T1000 (cell line): ENCODE measurements at places on chromosomes 1 and 21.

- DNase-seq = no peak
These were observed 134.3 kb downstream of the IGSF21 start for GRCh38 chr1:18241891-18242290.

- no peak for DNase-seq
These were observed 574.7 kb downstream of the USP25 start for GRCh38 chr21:16304174-16305095.

- DNase-seq = no peak
These were observed 23.2 kb downstream of the CDC42 start for GRCh38 chr1:22075718-22076117.

- no peak for DNase-seq
These were observed 9.9 kb upstream of the F3 start for GRCh38 chr1:94551449-94551848.

GRCh38 chr1:239896569-239896968 lies 195.1 kb upstream of the FMN2 start:
- no peak for DNase-seq

- no peak for DNase-seq
These were observed 741 bp downstream of the DUSP10 start for GRCh38 chr1:221740993-221741702.

DNA sequence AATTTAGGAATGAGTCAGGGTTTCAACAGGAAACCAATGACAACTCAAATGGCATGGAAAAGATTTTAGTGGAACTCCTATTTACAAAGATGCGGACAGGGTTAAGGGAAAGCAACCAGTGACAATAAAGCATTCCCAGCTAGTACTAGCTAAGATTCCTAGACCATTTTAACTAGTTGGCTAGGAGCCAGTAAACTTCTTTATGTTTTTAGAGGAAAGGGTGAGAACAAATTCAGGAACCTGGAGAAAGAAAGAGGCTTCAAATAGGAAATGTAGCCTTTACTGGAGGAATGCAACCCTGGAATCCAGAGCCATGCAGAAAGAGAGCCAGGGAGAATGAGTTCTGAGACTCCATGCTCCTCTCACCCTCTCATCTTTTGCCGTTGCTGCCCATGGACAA lies 416.6 kb downstream of the KCTD3 start:
- DNase-seq = no peak

- no peak for DNase-seq
These were observed 44.4 kb downstream of the ZNF697 start for GRCh38 chr1:119603695-119604094.

GRCh38 chr1:25695090-25695770 lies 78.6 kb downstream of the MAN1C1 start:
- DNase-seq = no peak

GRCh38 chr1:107432108-107432507 lies 291.3 kb downstream of the NTNG1 start:
- DNase-seq = no peak

DNA sequence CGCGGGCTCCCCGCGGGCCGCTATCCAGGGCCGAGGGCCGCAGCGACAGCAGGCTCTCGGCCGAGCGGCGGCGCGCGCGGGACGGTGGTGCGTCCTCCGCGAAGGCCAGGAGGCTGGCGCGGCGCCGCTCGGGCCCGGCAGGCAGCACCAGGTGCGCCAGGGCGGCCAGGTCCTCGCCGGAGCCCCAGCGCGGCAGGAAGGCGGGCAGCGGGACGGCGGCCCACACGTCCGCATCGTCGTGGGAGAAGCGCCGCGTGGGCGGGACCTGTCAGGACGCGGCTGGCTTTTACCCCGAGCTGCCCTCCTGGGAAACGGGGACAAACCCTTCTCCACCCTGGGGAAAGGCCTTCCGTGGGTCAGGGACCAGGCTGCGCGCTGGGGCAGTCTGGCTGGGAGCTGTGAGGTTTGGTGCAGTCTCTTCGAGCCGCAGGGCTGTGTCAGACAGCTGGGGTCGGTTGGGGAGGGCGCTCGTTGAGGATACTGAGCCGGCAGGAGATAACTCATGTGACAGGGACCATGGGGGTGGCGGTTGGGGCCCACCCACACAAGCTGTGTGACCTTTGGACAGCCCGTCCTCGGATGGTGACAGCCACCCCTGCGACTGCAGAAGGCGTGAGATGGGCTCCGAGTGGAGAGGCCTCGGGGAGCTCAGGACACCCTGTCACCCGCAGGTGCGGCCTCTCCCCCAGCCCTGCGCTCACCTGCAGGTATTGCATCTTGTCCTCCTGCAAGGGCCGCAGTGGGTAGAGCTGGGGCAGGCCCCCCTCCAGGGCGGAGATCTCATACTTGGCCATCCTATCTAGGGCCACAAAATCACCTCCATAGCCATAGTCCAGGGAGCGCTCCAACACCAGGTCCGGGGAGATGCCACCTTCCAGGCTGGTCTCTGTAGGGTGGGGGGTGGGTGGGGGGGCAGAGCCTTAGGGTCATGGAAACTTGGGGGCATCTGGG lies 6.0 kb downstream of the HES3 start:
- DNase-seq = no peak

- DNase-seq = no peak
These were observed 175.5 kb upstream of the NCAM2 start for GRCh38 chr21:20822666-20823065.

- no peak for DNase-seq
These were observed 10.8 kb upstream of the THEM4 start for GRCh38 chr1:151920149-151920548.

DNA sequence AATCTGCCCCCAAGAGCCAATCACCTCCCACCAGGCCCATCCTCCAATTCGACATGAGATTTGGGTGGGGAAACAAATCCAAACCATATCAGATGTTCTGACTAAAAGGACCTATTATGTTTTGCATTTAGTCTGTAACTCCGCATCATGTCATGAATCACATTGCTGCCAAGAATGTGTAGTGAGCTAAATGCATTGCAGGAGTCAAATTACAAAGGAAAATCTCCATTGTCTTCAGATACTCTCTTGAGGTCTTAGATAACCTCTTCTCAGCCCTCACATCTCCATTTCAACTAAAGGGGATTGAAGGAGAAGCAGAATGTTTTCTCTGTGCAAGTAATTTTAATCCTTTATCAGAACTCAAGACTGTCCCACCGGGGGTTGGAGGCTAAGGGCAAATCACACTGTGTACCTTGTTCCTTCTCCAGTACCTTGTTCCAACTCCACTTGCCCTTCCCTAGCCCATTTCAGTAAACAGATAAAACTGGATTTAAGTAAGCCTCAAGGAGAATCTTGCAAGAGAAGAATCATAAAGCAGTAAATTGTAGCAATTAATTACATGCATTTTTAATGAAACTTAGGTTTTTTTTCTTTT lies 34.1 kb downstream of the EXTL2 start:
- DNase-seq = no peak

GRCh38 chr1:29504196-29504595 lies 267.9 kb downstream of the PTPRU start:
- DNase-seq = no peak

- no peak for DNase-seq
These were observed 1.4 kb upstream of the GSTM4 start for GRCh38 chr1:109654519-109654918.

- no peak for DNase-seq
These were observed 16.9 kb downstream of the REG4 start for GRCh38 chr1:119794230-119794875.

GRCh38 chr1:17208546-17208945 lies 3.6 kb downstream of the PADI1 start:
- DNase-seq = no peak

DNA sequence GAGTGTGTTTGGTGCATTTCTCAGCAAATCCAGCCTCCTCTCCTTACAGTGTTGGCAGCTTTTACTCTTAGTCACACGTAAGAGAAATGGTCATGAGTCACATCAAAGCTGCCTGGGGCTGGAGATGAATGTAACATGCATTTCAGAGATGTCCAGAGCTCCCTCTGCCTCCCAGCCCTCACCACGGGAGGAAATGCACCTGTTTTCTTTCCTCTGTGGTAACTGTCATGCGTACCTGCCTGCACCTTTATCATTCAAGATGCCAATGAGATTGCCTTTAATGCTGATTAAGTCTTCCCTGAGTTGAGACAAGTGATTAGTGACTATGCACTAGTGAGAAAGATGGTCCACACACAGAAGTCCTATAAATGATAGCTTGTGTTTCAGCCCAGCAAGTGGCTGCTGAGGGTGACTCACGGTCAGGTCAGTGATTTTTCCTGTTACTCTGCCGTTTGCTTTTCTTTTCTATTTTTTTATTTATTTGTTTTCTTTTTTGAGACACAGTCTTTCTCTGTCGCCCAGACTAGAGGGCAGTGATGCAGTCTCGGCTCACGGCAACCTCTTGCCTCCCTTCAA lies 277.3 kb upstream of the FMN2 start:
- peak; percentile 65 for DNase-seq

DNA sequence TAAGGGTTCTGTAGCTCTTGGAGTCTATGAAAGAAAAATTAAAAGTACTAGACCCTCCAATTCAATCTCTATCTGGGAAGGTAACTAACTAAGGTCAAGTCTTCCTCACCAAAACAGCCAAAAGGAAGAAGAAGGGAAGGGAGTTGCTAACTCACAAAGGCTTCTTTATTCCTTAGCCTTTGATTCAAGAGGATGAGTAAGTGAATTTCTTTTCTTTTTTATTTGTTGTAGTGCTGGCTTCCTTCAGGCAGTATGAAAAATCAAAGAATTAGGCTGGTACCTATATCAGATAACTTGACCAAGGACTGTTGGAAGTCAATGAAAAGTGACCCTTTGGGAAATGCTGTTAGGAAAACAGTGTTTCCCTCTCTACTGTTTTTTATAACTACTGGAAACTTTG lies 144.4 kb upstream of the NRIP1 start:
- DNase-seq = no peak

- no peak for DNase-seq
These were observed 34.5 kb upstream of the SERBP1 start for GRCh38 chr1:67464746-67465145.

DNA sequence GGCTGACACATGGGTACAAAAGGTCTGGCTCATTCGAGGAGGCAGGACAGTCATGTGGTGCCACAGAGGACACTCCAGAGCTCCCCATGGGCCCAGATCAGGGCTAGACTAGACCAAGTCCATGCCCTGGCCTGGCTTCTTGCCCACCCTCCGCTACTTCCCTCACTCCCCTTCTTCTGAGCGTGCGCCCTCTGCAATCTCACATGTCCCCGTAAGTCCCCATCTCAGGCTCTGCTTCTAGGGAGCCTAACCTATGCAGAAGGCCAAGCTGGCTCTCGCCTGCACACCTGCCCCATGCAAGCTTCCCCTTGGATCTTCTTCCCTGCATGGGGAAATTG lies 553.6 kb downstream of the PTPRU start:
- no peak for DNase-seq

DNA sequence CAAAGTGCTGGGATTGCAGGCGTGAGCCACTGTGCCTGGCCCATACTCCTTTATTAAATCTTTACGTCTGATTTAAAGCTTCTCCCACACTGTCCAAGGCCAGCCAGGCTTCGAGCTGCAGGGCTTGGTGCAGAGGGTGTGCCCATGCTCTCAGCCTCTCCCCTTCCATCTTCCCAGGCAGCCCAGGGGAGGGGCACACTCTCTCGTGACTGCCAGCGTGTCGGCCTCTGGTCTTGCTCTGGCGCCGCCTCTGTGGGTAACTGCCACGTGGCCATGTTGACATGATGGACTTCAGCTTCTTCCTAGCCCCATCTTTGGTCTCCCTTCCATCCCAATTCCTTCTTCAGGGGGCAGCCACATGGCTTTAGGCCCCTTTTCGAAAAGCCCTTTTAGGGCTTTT lies 4.7 kb downstream of the GPR137B start:
- DNase-seq = no peak

DNA sequence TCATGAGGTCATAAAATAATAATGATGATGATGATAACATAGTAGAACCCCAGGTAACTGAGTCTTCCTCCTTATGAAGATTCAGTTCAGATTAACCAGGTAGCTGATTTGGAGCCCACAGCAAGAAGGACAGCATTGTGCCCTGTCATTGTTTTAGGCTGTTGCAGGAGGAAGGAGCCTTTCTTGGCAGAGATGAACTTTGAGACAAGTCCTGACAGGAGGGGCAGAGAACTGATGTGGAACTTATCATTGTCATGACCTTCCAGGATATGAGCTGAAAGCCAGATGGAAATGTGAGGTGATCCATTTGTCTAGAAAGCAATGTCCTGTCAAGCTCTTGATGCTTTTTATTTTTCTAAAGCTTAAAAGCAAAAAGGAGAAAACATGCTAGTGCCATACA lies 132.6 kb upstream of the COA6 start:
- no peak for DNase-seq

DNA sequence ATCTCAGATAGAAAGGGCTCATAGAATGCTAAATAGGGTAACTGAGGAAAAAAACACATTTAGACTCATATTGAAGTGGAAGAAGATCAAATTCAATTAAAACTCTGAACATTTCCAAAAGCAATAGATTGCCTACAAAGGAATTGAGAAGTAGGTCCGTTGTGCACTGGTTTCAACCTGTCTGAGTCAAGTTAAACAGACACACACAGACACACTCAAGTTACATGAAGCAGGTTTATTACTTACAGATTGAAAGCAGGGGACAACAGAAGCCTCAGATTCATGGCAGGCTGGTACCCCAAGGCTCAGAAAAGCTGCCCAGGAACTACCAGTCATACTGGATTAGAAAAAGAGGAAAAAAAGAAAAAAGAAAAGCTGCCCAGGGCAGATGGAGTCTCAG lies 20.7 kb upstream of the S100A2 start:
- DNase-seq = no peak

DNA sequence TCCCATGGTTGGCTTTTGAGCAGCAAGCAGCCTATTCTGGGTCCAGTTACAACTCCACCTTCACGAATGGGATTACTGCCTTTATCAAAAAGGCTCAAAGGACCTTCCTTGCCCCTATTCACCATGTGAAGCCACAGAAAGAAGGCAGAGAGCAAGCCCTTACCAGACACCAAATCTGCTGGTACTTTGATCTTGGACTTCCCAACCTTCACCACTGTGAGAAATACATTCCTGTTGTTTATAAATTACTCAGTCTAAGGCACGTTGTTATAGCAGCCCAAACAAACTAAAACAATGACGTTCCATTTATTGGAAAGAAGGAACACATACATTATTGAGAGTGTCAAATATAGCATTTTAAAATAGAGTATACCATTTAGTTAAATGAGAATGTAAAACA lies 1557.9 kb downstream of the PLA2G4A start:
- DNase-seq = no peak

DNA sequence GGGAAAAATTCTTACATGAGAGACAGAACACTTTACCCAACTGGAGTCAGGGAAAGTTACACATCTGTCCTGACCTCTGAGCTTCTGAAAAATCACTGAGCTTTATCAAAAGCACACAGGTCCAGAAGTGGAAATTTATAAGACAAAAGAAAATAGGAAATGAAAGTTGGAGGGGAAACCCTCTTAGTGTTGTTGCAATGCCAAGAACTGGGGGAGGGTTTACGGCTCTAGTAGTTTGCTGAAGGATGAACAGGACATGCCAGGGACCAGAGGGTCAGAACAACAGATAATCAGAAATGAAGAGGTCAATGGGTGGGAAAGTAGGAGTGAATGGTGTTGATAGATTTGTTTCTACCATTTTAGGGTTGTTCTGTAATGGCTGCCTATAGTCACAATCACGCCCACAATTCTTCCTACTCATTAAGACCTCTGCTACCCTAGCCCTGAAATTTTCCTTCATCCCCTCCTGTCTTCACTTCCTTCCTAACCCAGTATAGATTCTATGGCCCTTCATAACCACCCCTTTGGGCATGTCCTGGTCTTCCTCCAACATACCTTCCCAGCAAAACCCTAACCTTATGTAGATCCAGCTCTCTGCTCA lies 30.3 kb upstream of the FMOD start:
- no peak for DNase-seq

- DNase-seq = no peak
These were observed 17.4 kb downstream of the ACTRT2 start for GRCh38 chr1:3038571-3039181.
